Activated naive CD8-positive, alpha-beta T cell treated with anti-CD3 and anti-CD28 coated beads, Interleukin-2, amount 50 U/mL, for 16 hours (primary cell): ENCODE measurements at places on chromosomes 6 and 20.

DNA sequence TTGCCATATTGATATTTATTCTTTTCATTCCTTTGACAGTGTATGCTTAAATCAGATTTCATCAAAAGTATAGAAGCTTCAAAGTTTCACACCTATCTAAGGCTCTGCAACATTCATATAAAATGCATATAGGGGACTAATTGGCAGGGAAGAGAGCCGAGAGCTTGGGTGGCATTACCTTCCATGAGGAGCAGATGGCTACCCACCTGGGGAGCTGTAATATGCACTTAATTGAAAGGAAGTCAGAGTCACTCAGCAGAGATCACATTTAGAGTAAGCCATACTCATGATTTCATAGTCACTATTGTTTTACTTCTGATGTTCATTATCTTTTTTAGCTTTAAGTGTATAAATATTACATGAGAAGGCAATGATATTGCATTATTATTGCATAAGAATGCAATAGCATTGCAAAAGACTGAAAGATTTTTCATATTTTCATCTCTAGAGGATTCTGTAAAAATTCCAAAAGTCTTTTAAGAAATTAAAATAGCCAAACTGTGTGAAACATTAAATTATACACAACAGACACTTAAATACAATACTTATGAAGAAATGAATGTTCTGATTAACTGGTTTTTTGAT, 1305.2 kb downstream of the EPHA7 start:
- DNase-seq = no peak

- no peak for DNase-seq
Measured at GRCh38 chr20:8438748-8439147, 306.7 kb downstream of the PLCB1 start.

GRCh38 chr6:135306740-135307420, 125.8 kb downstream of the MYB start:
- DNase-seq = no peak

GRCh38 chr6:159602431-159603041, 90.5 kb downstream of the SOD2 start:
- no peak for DNase-seq

GRCh38 chr6:4774715-4775493, 1.3 kb upstream of the CDYL start:
- no peak for DNase-seq

GRCh38 chr6:68364271-68364805, 270.7 kb upstream of the ADGRB3 start:
- DNase-seq = no peak

DNA sequence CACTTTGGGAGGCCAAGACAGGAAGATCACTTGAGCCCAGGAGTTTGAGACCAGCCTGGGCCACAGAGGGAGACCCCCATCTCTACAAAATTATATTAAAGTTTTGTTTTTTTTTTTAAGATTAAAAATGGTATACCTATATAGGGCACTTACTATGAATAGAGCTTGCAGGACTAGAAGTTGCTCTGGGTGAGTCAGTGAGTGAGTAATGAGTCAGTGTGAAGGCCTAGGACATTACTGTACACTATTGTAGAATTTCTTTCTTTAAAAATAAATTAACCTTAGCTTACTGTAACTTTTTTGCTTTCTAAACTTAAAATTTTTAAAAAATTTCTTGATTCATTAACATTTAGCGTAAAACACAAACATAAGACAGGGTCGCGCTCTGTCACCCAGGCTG, 29.7 kb downstream of the STK35 start:
- DNase-seq = no peak

DNA sequence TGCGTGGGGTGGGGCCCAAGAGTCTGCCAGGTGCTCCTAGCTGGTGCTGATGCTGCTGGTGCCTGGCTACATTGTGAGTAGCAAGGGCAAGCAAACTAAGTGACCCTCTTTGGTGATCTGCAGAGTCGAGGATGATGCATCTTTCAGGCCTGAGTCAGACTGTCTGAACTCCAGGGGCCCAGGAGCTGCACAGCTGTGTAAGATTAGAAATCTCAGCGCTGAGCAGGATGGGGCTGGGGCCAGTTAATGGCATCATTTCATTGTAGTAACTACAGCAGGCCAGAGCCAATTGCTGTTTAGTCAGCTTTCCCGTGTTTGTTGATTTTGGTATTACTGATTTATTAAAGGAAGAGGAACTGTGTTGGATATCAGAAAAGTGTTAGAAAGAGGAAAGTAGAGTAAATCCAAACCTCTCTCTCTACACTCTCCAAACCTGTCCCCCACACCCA, 365.2 kb downstream of the PAX1 start:
- DNase-seq = no peak

- DNase-seq = no peak
Measured at GRCh38 chr20:10672624-10673127, 1.1 kb downstream of the JAG1 start.

DNA sequence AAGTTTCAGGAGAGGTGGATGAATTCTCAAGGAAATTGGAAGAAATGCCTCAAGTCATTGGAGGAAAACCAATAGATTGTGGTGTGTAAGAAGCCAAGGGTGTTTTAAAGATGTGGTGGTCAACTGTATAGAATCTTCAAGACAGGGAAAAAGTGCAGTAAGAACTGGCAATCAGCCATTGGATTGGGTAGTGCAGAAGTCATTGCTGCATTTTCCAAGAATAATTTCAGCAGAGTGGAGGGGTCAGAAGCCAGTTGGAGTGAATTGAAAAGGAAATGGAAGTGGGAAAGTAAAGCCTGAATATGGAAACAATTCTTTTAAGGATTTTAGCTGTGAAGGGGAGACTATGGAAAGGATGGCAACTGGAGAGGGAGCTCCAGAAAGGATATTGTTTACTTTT, 128.2 kb upstream of the TMEM170B start:
- DNase-seq = no peak
